ENCODE measurements at places on chromosomes 4 and X.

DNA sequence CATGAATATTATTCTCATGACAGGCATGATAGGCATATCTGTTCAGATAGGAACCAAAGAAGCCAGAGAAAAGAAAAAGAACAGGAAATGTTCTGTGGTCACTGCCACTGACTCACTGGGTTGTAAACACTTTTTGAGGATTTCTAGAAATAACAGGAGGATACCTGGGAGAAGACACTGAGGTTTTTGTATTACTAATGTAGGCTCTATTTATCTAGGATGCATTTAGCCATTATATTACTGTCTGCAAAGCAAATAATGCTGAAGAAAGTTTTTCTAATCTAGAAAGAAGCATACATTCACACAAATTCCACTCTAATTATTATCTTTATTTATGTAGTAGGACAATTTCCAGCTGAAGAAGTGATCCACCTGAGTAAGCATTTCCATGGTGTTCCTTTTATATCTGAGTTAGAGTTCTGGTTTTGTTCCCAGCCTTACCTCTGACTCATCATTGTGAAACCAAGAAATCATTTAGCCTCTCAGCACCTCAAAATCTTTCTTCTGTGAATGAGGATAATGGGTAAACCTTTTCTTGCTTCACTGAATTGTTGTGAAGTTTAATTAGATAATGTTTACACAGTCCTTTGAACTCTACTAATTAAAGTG is 40.2 kb upstream of the EPGN start:
- no peak for DNase-seq

GRCh38 chr4:128653527-128654444 is 155.7 kb upstream of the JADE1 start:
- no peak for DNase-seq

- DNase-seq = no peak
Observed at GRCh38 chr4:16464651-16465050, 238.4 kb upstream of the TAPT1 start.

- DNase-seq = peak; percentile 69
Observed at GRCh38 chrX:69538321-69538876, 34.3 kb downstream of the NALF2 start.

GRCh38 chrX:39450234-39450977 is 647.4 kb downstream of the BCOR start:
- DNase-seq = peak; percentile 10

GRCh38 chr4:106369456-106370060 is 980 bp upstream of the GIMD1 start:
- DNase-seq = peak; percentile 7

- DNase-seq = no peak
Observed at GRCh38 chrX:11050013-11050412, 61.1 kb upstream of the HCCS start.

DNA sequence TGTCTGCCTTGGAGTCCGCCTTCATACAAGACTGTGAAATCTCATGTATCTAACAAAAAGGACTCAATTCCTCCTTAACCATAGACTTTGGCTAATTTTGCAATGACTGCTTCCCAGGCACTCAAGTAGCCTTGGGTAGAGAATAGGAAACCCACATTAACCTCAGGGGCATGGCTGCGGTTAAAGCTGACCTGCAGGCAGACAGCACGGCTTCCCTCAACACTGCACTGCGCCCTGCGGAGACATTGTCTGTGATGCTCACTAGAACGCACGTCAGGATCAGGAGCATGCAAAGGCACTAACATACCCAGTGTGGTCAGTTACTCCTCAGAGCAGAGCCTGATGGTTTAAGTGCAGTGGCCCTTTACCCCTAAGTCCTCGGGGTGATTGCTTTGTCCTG is 10.3 kb upstream of the GPR143 start:
- no peak for DNase-seq

- peak; percentile 49 for DNase-seq
Observed at GRCh38 chrX:15497865-15498264, 2.7 kb upstream of the BMX start.

GRCh38 chr4:117941611-117942010 is 92.7 kb upstream of the NDST3 start:
- no peak for DNase-seq

GRCh38 chrX:41538707-41539106 is 91.6 kb downstream of the NYX start:
- no peak for DNase-seq

DNA sequence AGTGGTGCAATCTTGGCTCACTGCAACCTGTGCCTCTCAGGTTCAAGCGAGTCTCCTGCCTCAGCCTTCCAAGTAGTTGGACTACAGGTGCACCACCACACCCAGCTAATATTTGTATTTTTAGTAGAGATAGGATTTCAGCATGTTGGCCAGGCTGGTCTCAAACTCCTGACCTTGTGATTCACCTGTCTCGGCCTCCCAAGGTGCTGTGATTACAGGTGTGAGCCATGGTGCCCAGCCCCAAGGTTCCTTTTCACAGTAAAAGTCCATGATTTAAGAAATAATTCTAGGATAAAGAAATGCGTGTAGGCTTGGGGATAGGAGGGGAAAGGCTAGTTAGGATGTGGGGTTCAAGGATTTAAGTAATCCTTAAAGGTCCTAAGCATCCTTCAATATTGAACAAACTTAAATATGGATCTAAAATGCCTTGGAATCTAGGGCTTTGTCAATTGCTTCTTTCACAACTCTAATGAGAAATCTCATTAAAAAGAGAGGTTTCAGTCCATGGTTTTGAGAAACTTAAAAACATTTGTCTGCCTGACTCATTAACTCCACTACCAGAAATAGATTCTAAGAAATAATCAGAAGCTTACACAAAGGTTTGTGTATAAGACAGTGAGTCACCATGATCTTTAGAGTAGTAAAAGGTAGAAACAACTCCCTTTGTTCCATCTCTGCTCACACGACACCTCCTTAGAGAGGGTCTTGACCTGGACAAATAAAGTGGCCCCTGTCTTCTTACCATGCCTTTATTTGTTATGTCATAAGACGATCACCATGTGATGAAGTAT is 203.2 kb downstream of the PTTG2 start:
- no peak for DNase-seq

GRCh38 chrX:131187206-131187605 is 101.9 kb downstream of the IGSF1 start:
- DNase-seq = no peak

- no peak for DNase-seq
Observed at GRCh38 chrX:46380148-46380752, 165.0 kb downstream of the ZNF674 start.

GRCh38 chr4:44848466-44848865 is 122.1 kb upstream of the GNPDA2 start:
- no peak for DNase-seq

DNA sequence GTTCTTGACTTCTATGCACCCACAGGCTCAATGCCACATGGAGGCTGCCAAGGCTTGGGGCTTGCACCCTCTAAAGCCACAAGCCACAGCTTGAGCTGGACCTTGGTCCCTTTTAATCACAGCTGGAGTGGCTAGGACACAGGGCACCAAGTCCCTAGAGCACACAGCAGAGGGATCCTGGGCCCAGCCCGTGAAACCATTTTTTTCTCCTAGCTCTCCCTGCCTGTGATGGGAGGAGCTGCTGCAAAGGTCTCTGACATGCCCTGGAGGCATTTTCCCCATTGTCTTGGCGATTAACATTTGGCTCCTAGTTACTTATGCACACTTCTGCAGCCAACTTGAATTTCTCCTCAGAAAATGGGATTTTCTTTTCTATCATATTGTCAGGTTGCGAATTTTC is 410.9 kb downstream of the GRID2 start:
- no peak for DNase-seq

GRCh38 chr4:14343961-14344360 is 658.3 kb upstream of the CPEB2 start:
- DNase-seq = no peak

DNA sequence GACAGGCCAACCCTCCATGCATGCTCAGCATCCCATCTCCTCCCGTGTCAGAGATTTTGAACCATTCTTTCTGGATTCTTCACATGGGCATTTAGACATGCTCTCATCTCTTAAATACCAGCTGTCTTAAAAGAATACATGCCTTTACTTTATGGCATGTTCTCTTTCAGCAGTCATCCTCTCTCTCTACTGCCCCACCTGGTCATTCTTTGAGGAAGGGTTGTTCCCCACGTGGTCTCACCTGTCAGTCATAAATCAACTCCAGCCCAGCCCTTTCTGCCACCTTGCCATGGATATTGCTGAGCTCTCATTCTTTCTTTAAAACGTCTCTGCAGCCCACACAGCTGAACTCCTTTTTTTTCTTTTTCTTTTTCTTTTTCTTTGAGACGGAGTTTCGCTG is 111.3 kb downstream of the ARHGAP10 start:
- no peak for DNase-seq

- no peak for DNase-seq
Observed at GRCh38 chr4:26937139-26937538, 76.5 kb downstream of the STIM2 start.

GRCh38 chr4:114674080-114674479 is 75.5 kb downstream of the UGT8 start:
- DNase-seq = no peak

DNA sequence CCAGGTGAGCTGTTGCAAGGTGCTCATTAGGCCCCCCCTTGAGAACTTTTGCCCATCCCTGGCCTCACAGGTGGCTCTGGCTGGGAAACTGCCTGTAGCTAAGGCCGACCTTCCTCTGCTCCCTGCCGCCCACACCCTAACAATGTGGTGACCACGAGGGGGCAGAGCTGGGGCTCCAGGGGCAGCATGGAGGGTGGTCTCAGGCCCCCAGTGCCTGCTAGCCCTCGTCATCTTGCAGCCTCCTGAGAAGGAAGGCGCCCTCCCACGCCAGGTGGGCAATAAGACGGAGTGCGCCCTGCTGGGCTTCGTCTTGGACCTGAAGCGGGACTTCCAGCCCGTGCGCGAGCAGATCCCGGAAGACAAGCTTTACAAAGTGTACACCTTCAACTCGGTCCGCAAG is 32.4 kb downstream of the ATP2B3 start:
- DNase-seq = no peak

GRCh38 chr4:75633846-75634245 is 3.5 kb upstream of the CDKL2 start:
- no peak for DNase-seq

DNA sequence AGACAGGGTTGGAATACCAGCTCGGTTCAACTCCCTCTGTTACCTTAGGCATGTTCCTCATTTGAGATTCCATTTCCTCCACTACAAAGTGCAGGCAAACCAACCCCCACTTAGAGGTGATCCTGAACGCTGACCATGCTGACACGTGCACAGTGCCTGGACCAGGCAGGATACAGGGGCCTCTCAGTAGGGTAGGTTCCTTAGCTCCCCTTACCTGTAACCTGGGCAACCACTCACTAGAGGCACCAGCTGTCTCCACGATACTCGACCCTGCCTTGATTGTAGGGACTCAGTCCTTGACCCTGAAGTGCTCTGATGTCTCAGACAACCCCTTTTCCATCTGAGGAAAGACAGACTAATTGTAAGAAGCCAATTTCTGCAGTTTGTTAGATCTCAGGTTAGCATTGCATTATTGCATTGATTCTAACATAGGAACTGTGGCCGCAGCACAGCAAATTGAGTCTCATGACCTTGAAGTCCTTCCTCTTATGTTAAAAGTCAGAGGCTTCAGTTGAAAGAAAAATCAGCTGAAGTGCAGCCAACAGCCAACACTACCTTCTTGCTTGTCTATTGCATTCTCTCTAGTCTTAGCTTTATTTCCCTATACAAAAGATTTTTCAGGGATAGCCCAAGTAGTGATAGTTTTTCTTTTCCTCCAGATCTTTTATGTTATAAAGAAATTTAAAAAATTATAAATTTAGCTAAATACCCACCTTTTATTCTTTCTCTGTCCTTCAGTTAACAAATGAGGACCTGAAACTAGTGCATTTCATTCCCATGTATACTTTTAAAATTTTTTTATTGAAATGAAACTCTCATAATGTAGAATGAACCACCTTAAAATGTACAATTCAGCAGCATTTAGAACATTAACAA is 11.2 kb upstream of the C1QTNF7 start:
- DNase-seq = no peak

DNA sequence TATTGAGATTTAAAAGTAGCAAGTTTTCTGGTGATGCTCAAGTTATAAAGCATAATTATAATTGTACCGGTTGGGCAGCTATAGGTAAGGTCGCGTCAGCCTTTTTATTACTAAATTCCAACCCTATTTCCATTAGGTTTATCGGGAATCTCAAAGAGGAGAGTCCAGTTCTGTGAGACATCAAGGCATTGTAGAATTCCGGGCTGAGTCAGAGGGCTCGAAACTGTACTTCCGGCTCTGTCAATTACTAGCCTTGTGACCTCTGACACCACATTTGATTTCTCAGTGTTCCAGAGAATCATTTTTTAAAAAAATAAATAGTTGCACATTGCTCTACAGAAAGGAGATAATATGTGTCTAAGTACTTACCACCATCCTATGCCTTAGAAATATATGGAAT is 4.3 kb downstream of the IL1RAPL1 start:
- no peak for DNase-seq

DNA sequence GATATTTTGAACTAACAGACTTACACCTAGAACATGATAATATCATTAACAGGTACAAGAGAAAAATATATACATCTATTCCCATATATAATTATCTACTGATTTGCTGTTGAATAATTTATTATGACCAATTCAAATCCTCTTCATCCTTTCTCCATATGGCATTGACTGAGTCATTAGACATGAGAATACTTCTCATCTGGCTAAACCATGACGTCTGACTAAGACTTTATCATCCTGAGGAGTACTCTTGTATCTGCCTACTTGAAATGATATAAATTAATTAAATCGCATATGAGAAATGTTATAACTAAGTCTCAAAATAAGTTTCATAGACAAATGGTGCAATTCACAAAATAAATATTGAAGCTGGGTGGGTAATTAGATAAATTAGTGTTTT is 67.4 kb downstream of the EMCN start:
- DNase-seq = no peak

DNA sequence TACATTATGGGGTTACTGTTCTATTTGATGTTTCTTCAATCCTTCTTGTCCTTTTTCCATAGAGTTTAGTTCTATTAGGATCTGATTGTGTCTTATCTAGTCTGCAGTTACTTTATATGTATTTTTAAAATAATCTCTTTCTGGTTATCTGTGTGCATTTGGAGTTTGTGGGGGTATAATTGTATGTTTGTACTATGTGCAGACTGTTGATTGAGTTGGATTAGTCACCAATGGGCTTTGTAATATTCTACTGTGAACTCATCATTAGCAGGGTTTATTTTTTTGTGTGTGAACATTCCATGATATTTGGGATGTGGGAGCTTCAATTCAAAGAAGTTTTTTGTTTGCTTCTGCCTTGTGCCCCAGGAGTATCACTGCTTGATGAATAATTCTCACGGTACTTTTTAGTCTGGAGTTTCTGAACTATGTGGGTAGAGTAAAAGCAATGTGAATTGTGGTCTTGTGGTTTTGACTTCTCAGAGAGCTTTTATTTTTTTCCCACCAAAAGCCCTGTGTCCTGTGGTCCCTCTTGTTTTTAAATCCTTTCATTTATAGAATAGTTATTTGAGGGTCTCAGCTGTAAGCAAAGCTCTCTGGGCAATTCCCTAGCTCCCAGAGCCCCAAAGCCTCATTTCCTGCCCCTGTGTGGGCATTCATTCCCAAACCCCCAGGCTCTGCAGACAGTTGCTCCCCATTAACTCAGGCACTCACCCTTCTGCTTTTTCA is 127.8 kb downstream of the PHKA2 start:
- no peak for DNase-seq

GRCh38 chr4:41169256-41169800 is 45.0 kb downstream of the APBB2 start:
- no peak for DNase-seq
